SJCRH30 (cell line): ENCODE measurements at places on chromosomes 2 and 18. TPM values are rescaled to one million over a fixed set of nuclear protein-coding genes. Genes with fewer than 3 reads are reported as not detected.

- no peaks in the 10 kb centered on the region for H3K4me1 ChIP-seq
- H3K36me3 ChIP-seq = no peaks in the 10 kb centered on the region
- no peak for DNase-seq
- no peaks in the 10 kb centered on the region for H3K27me3 ChIP-seq
Observed at GRCh38 chr18:48133671-48134251, 203.3 kb upstream of the SMAD2 start.

- no peak overlapping the region for H3K4me3 ChIP-seq
- H3K36me3 ChIP-seq = peaks cover 2% of the 10 kb centered on the region; the same call in 1 of the 2 replicates
- H3K27me3 ChIP-seq = peaks cover 7% of the 10 kb centered on the region; the same call in 1 of the 2 replicates
- no peak overlapping the region for H3K27ac ChIP-seq
Observed at GRCh38 chr2:100919316-100919715, 82.8 kb upstream of the RPL31 start.

GRCh38 chr2:149080971-149081370, 42.5 kb downstream of the LYPD6B start:
- no peaks in the 10 kb centered on the region for H3K27me3 ChIP-seq
- H3K4me3 ChIP-seq = no peak overlapping the region
- H3K4me1 ChIP-seq = peaks cover 26% of the 10 kb centered on the region
- H3K27ac ChIP-seq = no peak overlapping the region
- H3K36me3 ChIP-seq = no peaks in the 10 kb centered on the region
- DNase-seq = no peak

DNA sequence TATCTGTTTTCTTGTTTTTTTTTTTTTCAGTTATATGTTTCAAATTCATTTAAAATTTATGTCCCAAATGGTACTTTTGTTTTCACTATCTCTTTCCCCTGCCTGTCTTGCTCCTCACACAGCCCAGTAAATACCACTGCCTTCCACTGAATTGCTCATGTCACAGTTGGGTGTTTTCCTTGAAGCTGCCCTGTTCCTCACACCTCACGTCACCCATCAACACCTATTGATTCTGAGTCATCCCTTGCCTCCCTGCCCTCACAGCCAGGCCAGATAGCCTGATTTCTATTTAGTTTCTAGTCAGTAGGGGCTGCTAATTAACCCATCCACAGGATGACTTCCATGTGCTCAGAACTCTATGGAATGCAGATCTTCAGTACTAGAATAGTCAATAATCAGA, 25.3 kb downstream of the FSHR start:
- no peak overlapping the region for H3K4me3 ChIP-seq
- H3K27ac ChIP-seq = no peak overlapping the region
- DNase-seq = no peak
- no peaks in the 10 kb centered on the region for H3K36me3 ChIP-seq
- H3K27me3 ChIP-seq = 0 out of 2 replicates have a peak, but pooled peaks cover 4% of the 10 kb centered on the region
- H3K4me1 ChIP-seq = no peaks in the 10 kb centered on the region

ALPI gene
- not detected in 2 replicates for total RNA-seq

CYTIP gene
- 0.71 and 0.81 TPM in 2 replicates for total RNA-seq

DNA sequence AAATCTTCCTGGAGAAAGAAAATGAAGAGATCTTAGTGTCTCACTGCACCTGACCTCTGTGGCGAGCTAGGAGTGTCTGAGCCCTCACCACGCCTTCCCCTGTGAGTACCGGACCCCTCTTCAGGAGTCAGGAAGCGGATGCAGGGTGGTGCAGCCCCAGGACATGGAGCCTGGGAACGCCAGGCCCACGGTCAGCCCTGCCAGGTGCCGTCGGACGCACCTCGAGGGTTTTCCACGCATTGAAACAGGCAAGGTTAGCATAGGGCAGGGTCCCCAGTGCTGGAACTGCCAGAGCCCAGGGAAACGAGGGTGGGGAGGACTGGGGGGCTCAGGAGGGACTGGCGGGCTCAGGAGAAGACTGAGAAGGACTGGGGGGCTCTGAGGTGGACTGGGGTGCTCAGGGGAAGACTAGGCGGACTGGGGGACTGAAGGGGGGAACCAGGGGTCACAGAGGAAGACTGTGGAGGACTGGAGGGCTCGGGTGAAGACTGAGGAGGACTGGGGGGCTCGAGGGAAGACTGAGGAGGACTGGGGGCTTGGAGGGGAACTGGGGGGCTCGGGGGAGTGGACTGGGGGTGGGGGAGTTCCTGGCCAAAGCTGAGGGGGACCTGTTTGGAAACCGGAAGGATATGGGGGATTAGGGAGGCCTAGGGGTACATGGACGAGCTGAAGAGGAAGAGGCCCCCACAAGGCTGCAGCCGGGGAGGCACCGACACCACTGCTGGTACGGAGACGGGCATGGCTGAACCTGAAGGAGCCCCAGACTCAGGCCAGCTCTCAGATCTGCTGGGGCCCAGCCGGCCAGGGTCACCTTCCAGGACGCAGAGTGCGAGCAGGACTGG, 65.2 kb upstream of the SNTG2 start:
- H3K36me3 ChIP-seq = no peaks in the 10 kb centered on the region
- H3K27ac ChIP-seq = no peak overlapping the region
- no peak overlapping the region for H3K4me3 ChIP-seq

DNA sequence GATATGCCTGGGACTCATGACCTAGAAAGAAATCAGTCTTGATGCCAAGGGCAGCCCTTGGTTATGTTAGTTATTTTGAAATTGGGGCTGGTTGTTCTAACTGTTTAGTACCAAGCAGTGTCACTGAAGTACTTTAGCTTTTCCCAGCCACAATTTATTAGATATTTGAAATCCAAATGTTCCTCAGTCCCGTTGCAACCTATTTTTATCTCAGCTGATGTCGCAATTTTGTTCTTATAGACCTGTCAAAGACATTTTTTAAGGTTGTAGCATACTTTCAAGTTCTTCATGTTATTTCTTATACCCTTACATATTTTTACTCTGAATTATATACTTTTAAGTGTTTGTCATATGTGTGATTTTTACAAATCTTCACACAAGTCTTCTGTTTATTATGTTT, 100.1 kb downstream of the LRP1B start:
- no peak overlapping the region for H3K4me3 ChIP-seq
- H3K4me1 ChIP-seq = peaks cover 13% of the 10 kb centered on the region
- DNase-seq = no peak
- no peaks in the 10 kb centered on the region for H3K36me3 ChIP-seq

NR4A2 gene
- total RNA-seq = 0.46 and 0.51 TPM in 2 replicates

DNA sequence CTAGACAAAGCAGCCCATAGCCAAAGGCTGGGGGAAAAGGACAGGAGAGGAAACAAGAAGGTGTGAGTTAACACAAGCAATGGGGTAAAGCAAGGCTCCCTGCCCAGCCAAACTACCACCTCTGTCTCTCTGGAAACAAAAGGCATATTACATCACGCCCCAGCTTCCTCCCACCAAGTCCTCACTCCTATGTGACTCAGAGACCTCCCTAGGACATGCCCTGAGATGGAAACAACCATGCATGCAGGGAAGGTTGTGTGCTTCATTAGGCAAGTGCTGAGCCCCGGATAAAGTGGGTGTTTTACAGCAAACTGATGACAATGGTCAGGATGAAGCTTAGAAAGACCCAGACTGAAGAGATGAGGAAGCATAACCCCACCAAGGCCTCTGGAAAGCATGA, 9.0 kb upstream of the ATRAID start:
- no peaks in the 10 kb centered on the region for H3K27me3 ChIP-seq
- H3K4me3 ChIP-seq = no peak overlapping the region
- no peak overlapping the region for H3K27ac ChIP-seq
- H3K4me1 ChIP-seq = no peaks in the 10 kb centered on the region
- H3K36me3 ChIP-seq = peaks cover 57% of the 10 kb centered on the region

CAVIN2 gene
- 8.6 and 10.2 TPM in 2 replicates for total RNA-seq

- H3K36me3 ChIP-seq = no peaks in the 10 kb centered on the region
- H3K27me3 ChIP-seq = peaks cover 4% of the 10 kb centered on the region; the same call in 1 of the 2 replicates
- H3K4me3 ChIP-seq = no peak overlapping the region
Observed at GRCh38 chr2:18741895-18742732, 152.7 kb upstream of the NT5C1B start.

DNA sequence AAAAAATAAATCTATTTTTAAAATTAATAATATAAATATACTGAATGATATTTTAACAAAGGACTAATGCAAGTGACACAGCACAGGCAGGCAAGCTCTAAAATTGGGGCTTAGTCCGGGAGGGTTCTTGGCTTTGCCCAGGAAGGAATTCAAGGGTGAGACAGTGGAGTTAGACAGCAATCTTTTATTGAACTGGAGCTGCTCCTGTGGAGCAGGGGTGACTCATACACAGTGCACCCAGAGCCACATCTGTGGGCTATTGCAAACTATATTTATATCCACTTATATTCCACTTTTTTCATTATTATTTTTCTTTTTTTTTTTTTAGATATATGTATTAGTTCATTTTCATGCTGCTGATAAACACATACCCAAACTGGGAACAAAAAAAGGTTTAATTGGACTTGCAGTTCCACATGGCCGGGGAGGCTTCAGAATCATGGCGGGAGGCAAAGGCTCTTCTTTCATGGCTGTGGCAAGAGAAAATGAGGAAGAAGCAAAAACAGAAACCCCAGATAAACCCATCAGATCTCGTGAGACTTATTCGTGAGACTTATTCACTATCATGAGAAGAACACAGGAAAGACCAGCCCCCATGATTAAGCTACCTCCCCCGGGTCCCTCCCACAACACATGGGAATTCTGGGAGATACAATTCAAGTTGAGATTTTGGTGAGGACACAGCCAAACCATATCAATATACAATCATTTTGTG, 437.1 kb downstream of the BCL11A start:
- H3K4me3 ChIP-seq = no peak overlapping the region
- H3K36me3 ChIP-seq = no peaks in the 10 kb centered on the region
- DNase-seq = no peak
- H3K27ac ChIP-seq = no peak overlapping the region
- no peaks in the 10 kb centered on the region for H3K27me3 ChIP-seq

CSRNP3 gene
- 2.4 and 2.9 TPM in 2 replicates for total RNA-seq

DNA sequence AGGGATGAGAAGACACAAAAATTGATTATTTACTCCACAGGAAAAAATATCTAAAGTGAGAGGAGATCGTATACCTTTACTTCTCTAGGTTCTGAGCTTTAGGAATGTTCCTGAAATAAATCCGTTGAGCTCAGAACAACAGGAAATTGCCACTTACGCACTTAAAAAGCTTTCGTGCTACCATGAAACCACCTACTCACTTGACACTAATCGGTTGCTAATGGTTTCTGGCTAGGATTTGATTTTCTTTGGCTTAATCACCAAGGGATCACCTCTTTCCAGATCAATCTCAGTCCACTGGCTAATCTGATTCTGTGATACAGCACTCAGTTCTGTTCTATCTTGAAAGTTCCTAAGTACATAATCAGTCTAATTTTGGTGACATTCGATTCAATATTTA, 419.6 kb downstream of the DLGAP1 start:
- no peaks in the 10 kb centered on the region for H3K36me3 ChIP-seq
- no peaks in the 10 kb centered on the region for H3K4me1 ChIP-seq
- no peak for DNase-seq

DNA sequence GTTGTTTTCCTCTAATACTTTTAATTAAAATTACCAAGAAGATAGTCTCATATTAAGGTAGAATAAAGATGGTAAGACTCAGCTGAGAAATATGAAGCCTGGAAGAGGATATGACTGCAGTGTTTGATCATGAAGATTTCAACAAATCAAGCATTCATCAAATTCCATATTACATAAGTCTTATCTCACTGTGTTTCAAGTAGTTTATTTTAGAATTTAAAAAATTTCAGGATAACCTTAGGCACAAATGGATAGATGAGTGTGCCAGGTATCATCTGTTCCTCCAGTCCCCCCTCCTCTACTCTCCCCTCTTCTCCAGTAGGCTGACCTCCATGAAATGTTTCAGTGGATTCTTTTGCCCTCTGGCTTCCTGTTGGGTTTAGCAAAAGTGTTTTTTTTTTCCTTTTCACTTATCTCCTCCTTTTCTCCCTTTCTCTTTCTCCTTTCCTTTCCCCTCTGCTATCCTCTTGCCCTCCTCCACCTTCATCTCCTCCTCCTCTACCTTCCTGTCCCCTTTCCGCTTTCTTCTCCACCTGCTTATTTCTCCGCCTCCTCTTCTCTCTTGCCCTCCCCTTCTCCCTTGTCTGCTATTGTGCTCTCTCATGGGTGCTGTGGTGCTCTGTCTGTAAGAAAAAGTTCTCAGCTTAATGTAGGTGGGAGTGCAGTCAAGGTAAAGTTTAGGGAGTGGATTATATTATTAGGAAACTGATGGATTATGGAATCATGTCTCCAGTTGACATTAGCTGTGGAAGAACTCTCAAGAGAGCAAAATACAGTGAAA, 72.8 kb downstream of the ABI2 start:
- H3K4me1 ChIP-seq = no peaks in the 10 kb centered on the region
- DNase-seq = no peak
- H3K27me3 ChIP-seq = no peaks in the 10 kb centered on the region
- no peak overlapping the region for H3K4me3 ChIP-seq
- peaks cover 62% of the 10 kb centered on the region for H3K36me3 ChIP-seq
- no peak overlapping the region for H3K27ac ChIP-seq

DNA sequence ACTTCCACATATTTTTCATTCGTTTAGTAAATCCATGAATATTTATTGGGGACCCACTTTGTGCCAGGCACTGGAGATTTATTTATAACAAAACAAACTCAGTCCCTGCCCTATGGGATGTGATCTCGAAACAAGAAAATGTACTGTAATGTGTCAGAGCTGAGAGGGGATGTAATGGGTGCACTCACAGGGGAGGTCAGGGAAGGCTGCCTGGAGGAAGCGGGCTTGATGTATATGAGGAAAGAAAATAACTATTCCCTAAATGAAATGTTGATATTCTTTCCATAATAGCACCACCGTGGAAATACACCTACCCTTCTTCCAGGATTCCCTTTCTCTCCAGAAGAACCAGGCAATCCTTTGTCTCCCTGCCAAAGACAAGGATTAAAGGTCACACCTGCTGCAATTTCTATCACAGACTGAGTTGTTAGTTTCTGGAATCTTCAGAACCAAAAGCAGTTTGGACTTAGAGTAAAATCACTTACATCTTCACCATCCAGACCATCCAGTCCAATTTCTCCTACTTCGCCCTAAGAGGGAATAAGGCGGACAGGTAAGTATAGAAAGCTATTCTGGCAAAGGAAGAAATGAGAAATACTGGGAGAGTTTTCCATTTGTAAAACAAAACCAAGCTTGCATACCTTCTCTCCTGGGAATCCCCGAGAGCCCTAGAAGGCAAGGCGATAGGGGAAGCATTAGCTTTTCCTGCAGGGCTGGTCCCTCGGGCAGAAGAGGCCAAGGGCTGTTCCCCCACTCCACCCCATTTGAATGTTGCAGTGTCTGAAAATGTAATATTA, 55.0 kb downstream of the COL6A3 start:
- no peaks in the 10 kb centered on the region for H3K36me3 ChIP-seq
- peaks cover 41% of the 10 kb centered on the region for H3K27me3 ChIP-seq
- H3K27ac ChIP-seq = no peak overlapping the region
- no peaks in the 10 kb centered on the region for H3K4me1 ChIP-seq
- H3K4me3 ChIP-seq = no peak overlapping the region
- DNase-seq = no peak

GRCh38 chr2:16943279-16943958, 277.8 kb upstream of the CYRIA start:
- H3K27me3 ChIP-seq = no peaks in the 10 kb centered on the region
- H3K36me3 ChIP-seq = no peaks in the 10 kb centered on the region
- no peak for DNase-seq
- no peak overlapping the region for H3K4me3 ChIP-seq

- no peaks in the 10 kb centered on the region for H3K36me3 ChIP-seq
- no peak overlapping the region for H3K27ac ChIP-seq
- peaks cover 29% of the 10 kb centered on the region for H3K4me1 ChIP-seq
- DNase-seq = no peak
Observed at GRCh38 chr2:237181844-237182243, 96.2 kb downstream of the COPS8 start.

OTOS gene
- total RNA-seq = 0.73 TPM in 1 of 2 replicates, not detected in the other
